Hematopoietic multipotent progenitor cell treated with erythropoietin and hydrocortisone succinate and interleukin-3 and kit ligand, for 17 days (in vitro differentiated cells): ENCODE measurements at places on chromosomes 4 and X.

DNA sequence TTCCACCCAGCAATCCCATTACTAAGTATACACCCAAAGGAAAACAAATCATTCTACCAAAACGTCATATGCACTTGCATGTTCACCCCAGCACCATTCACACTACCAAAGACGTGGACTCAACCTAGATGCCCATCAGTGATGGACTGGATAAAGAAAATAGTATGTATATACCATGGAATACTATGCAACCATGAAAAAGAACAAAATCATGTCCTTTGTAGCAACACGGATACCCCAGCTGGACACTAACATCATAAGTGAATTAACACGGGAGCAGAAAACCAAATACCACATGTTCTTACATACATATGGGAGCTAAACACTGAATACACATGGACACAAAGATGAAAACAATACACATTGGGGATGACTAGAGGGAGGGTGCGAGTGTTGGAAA is 309.1 kb upstream of the KLF3 start:
- no peak for DNase-seq

DNA sequence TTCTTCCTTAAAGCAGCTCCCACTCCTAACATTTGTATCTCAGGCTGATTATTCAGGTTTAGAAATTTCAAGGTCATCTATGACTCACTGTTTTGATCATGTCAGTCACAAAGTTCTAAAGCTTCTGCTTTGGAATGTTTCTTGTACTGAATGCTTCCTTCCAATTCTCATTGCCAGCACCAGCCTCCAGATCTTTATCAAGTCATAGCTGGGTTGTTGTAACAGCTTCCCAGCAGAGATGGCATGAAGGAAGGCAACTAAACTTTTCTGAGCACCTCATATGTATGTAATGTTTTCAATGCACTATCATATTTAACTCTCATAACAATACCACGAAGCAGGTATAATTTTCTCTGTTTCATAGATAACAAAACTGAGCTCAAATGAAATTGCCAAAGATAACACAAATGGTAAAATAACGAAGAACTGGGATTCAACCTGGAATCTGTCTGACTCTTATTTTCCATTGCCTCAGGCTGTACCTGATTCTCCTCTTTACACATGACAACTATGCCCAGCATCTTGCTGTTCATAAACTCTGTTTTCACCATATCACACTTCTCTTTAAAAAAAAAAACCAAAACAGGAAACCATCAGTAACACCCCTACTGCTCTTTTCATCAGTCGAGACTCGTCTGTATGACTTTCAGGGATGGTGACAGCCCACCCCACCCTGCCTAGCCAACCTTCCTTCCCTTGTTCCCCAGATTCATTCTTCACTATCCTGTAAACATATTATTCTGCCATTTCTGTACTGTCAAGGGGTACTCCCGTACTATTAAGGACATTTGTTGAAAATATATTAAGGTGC is 13.4 kb downstream of the TRPC3 start:
- DNase-seq = no peak

DNA sequence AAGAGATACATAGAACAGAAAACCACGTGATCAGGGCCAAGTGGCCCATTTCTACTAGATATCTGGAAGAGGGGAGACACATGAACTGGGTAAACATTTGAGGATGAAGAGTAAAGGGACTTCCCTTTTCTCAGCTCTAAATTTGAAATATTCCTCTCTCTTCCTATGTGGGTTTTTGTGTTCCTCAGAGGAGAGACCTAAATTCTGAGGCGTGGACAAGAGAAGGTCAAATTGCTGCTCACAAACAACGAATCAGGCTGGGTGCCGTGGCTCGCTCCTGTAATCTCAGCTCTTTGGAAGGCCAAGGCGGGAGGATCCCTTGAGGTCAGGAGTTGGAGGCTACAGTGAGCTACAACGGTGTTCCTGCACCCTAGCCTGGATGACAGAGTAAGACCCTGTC is 216.0 kb downstream of the PTTG2 start:
- no peak for DNase-seq

GRCh38 chrX:39653691-39654090 is 444.1 kb downstream of the BCOR start:
- no peak for DNase-seq

DNA sequence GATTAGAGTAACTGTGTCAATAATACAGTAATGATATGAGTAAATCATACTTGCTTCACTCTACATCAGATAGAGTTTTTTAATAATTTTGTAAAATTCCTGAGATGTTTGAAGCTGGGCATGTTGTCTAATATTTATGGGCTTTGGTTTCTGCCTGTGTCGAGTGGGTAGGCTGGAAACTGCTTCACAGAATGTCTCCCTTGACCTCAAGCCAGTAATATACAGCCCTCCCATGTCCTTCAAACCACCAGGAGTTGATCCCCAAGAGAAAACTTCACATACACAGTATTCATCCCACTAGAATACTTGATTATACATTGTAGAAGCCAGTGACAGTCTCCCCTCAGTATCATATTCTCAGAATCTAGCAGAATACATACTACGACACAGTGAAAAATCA is 284.8 kb upstream of the TENM3 start:
- no peak for DNase-seq
